ENCODE measurements at places on chromosomes 6 and 20.

DNA sequence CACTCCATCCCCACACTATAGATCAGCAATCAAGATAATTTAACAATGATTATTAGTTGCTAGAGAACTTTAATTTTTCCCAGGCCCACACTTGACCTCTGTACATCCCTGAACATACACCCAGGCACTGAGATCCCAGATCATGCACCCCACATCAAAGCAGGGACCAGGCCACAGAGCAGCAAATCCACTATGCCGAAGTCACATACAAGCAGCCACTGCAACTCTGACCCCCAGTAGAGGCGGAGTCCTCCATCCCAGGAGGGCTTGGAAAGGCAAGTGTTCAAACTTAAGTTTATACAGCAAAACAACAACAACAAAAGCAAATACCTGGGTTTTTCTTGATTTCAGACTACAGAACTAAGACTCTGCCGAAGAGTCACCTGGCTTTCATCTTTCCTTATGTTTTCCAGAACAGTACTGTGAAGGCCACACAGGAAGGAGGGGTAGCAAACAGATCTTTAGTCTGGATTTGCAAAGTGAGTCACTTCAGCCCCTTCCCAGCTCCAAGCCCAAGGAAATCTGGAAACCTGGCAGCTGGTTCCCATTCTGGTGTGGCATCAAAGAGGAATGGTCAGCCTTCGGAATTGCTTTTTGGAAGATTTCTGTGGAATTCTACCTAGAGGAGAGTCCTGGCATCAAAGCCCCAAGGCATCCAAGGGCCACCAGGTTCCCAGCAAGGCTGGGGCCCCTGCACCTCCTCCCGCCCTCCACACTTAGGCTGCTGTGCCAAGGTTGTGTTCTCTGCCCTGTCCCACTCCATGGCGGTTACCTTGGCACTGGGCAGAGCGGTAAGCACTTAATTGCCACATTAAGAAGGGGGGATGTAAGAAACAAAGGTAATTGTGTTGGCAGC, 7.3 kb downstream of the JAG1 start:
- no peak for DNase-seq

DNA sequence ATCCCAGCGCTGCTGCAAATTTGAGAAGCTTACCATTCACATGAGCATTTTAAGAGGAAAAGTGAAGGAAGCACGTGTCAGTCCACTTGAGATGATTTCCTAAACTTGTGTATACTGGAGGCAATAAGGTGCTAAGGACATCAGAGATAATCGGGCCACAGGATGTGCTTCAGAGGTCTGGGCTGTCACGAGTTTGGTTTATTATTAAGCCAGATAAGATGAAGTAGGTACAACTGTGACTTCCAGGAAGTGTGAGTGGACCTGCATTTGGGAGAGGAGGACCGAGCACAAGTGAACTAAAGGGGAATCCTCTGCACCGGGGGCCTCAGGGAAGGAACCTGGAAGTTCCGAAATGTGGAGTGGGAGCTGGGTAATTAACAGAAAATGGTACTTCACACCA, 1.4 kb downstream of the SAMD5 start:
- DNase-seq, result no peak

DNA sequence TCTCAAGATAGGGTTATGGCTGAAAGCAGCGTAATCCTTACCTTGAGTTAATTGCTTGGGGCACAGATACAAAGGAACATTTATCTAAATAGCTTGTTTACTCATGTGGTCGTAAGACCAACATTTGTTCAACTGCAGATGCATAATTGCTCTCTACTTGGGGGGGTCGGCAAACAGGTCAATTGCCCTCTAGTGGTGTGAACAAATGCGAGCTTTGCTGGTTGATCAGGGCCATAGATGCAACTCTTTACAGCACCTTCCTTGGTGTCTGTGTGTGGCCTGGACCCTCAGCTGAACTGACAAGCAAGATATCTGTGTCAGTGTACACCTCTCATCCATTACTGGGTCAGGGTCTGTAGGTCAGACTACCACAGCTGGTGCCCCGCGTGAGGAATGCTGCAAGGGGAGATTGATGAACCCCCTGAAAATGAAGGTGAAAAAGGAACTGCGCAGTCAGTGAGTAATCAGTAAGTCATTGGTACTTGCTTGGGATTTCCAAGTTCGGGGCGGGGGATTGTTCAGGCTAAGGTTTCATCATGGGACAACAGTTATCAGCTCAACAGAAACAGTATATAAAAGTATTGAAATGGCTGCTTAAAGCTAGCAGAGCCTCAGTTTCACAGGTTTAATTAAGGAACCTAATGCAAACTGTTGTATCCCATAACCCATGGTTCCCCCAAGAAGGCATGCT, 24.0 kb downstream of the HLA-DPA1 start:
- no peak for DNase-seq

GRCh38 chr20:34553366-34553867, 5.1 kb upstream of the MAP1LC3A start:
- DNase-seq, result no peak

- no peak for DNase-seq
Observed at GRCh38 chr6:16681260-16681873, 79.9 kb downstream of the ATXN1 start.

GRCh38 chr20:23360531-23360930, 1.5 kb upstream of the GZF1 start:
- no peak for DNase-seq

GRCh38 chr20:46117704-46118467, at the start of gene CD40:
Gene CD40 (plus strand): TSS chr20:46118314. CDS start chr20:46118344, 30 bp downstream.
- DNase-seq, result peak; percentile 91

DNA sequence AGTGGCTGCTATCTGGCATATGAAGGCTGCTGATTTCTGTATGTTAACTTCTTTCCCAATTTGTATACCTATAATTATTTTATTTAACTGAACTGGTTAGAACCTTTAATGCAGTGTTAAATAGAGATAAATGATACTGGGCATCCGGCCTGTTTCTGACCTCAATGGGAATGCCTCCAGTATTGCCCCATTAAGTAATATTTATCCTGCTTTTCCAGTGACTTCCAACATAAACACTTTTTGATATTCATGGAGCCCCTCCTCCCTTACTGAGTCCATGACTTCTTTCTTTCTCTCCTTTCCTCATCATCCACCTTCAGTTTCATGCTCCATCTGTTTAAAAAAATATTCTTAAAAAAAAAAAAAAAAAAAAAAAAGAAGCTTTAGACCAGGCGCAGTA, 8.8 kb downstream of the TRIM27 start:
- no peak for DNase-seq

DNA sequence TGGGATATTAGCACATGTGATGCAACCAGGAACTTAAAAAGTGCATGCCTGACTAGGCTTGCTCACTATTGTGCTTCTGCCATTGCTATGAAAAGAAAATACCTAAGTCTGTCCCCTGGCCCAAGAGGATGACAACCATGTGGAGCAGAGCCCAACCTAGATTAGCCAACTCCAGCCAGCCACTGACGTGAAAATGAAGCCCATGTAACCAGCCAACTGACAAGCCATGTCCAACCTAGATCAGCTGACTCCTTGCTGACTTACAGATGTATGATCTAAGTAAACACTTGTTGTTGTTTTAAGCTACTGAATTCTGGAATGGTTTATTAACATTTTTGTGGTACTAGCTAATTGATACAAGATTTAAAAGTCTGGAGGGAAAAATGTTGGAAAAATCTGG, 47.5 kb downstream of the PIGU start:
- no peak for DNase-seq

GRCh38 chr6:154440422-154441043, 70.0 kb downstream of the CNKSR3 start:
- DNase-seq, result no peak

DNA sequence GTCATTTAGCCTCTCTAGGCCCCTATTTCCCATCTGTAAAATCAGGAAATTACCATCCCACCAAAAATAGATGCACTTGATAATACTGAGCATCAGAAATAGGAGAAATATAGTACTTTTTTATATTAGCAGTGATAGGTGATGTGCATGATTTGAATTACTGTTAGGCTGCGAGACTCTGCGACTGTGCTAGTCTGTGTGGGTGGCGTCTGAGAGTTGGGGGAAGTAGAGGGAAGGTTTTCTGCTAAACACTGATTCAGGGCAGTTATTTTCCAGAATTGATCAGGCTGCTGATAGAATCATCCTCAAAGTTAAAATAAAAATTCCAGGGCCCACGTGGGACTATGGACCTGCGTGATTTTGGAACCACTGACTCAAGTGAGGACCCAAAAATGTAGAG, 60.4 kb upstream of the ARMH2 start:
- no peak for DNase-seq

- DNase-seq, result no peak
Observed at GRCh38 chr6:15608396-15608795, 54.4 kb downstream of the DTNBP1 start.

- no peak for DNase-seq
Observed at GRCh38 chr6:83998021-83998584, 35.5 kb upstream of the MRAP2 start.

All from testis (tissue), 5 donors.